ENCODE measurements at places on chromosomes 7 and 10.

GRCh38 chr7:24709051-24709450, 48.2 kb downstream of the GSDME start:
- no peak for DNase-seq

DNA sequence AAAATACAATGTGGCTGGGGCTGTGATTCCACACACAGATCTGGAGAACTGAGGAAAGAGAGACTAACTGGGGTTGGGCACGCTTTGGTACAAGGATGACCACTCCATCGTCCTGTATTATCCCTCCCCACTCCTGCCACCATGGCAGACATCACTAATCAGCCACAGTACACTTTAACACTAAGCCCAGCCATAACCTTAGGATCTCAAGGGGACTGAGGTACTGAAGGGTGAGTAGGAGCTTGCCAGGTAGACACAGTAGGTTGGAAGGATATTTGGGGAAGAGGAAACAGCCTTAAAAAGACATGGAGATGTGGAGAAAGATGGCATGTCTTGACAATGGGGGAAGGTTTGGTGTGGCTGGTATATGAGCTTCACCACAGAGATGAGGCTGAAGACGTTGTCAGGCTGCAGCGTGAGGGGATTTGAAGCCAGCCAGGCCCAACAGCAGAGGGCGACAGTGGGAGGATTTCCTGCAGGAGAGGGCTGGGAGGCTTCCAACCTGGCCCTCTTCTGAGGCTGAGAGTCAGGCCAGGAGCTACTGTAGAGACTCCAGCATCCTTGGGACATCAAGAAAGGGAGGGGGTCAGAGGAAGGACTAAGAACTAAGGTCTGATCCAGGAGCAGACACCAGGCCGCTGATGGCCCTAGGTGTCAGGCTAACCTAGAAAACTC, 58.6 kb upstream of the COL13A1 start:
- DNase-seq, result no peak

- no peak for DNase-seq
These were observed 157.6 kb upstream of the LANCL2 start for GRCh38 chr7:55207436-55208125.

DNA sequence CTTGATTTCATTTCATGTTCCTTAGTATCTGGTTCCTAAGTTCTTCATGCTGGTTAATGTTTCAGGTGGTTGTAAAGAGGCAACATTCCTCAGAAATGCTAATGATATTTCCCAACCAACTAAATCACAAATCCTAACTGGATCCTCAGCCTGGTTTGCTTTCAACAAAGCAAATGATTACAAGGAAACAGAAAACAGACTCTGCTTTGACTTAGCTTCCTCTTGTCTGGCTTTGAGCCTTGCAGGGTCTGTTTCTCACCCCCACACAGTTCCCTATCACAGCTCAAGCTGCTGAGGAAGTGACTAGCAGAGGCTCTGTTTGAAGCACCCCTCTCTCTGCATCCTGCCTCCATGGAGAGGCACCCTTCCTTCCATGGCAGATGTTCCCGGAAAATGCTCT, 130.2 kb upstream of the CTTNBP2 start:
- DNase-seq, result no peak

DNA sequence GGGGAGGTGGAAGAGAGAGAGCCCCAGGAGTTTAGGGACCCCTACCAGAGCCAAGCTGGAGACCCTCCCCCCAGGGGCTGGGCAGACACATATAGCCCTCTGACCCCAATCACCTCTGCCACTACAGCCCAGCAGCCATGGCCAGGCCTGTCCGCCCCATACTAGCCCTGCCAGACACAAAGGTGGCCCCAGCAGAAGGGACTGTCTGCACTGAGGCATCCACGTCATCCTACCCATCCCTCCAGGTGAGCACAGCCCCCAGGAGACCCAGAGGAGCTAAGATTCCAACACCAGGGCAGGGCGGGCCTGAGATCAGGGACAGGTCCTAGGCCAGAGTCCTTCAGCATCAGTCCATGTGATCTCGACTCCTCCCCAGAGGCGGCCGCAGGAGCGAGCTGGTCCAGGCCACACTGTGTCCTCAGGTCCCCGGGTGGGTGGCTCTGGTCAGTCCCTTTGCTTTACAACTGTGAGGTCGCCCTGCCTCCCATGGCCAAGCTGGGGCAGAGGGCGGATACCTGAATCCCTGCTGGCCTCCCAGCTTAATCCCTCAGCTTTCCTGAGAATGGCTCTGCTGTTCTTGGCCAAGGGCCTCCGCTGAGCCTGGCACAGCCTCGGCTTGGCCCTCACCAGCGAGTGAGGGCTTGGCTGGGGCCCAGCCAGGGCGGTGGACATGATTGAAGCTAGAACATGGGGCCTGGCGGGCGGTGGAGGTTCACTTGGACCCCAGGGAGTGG, 14.3 kb upstream of the ELN start:
- DNase-seq, result no peak

GRCh38 chr7:121401896-121402295, 5.8 kb upstream of the FAM3C start:
- DNase-seq, result no peak

GRCh38 chr10:88865281-88865876, 13.7 kb upstream of the ANKRD22 start:
- DNase-seq, result no peak

Measured in urinary bladder (tissue), 4 donors.